ENCODE measurements at places on chromosomes 3 and 15.
A peak's percentile ranks its signal among the peaks of the same experiment; 100 is the strongest.

DNA sequence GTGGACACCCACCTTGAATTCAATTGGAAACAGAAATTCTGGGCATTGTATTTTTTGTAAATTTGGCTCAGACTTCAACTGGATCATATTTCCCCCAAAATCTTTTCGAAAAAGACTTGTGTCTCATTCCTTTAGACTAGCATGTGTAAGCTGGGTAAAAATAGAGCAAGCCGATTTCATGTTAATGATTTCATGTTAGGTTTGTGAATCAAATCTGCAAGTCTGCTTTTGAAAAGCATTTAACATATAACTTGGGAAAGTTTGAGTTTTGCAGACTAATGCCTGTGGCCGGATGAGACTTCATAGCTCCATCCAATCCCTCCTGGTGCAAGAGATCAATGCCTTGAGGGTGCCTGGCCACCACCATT is 64.5 kb downstream of the FLNB start:
- no peak for DNase-seq

DNA sequence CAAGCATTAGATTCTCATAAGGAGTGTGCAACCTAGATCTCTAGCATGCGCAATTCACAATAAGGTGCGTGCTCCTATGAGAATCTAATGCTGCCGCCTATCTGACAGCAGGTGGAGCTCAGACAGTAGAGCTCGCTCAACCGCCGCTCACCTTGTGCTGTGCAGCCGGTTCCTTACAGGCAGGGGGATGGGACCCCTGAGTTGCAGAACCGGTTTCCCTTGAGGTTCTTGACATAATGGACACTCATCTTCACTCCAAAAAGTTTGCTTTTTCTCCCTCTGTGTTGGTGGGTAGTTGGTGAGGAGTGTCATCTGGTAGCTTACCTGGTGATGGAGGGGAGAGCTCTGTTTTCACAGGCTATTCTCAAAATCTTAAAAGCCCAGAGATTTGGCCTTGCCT is 324.0 kb upstream of the TBL1XR1 start:
- DNase-seq: no peak

GRCh38 chr3:160372780-160373179 is 26.2 kb downstream of the IFT80 start:
- no peak for DNase-seq

GRCh38 chr3:152127058-152127457 is 141.7 kb upstream of the MBNL1 start:
- DNase-seq: no peak

DNA sequence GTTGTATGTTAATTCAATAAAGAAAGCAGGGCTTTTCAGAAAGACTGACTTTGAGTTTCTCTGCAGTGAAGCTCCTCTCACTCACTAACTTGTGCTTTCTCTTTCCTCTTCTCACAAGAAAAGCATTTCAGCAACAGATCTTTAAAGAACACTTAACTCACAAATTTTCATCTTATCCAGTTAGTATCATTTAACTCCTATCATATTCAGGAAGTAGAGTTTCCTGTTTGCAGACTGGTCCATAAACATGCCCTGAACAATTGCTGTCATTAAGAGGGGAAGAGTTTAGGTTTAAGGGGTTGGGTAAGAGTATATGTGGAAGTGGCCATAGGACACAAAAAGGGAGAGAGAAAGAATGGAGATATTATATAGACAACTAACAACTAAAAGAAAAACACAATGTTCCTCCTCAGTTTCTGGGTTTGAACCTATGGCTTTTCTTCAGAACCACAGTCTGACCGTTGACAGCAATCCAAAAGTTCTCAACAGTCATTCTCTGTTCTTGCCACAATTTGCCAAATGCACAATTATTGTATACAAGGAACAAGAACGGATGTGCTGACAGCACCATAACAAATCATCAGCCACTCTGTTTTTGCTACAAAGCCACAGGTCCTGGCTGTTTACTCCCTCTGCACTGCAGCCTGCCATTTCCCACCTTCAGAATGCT is 63.9 kb downstream of the CHAC1 start:
- DNase-seq: no peak

DNA sequence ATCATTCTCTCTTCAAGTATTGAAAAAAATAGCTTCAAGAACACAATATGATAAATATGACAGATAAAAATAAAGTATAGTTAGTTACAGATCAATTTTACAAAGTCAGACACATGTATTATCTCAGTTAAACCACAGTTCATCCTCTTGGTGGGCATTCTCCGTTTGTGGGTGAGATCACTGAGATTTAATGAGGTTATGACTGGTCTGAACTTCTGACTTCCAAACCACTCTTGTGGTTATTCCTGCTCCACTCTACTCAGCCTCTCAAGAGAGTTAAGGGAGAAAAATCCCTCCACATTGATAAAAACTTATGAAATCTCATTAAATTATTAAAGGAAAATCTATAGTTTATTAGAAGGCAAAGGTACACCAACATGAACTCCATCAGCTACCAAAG is 229.9 kb upstream of the LRTM1 start:
- DNase-seq: no peak

DNA sequence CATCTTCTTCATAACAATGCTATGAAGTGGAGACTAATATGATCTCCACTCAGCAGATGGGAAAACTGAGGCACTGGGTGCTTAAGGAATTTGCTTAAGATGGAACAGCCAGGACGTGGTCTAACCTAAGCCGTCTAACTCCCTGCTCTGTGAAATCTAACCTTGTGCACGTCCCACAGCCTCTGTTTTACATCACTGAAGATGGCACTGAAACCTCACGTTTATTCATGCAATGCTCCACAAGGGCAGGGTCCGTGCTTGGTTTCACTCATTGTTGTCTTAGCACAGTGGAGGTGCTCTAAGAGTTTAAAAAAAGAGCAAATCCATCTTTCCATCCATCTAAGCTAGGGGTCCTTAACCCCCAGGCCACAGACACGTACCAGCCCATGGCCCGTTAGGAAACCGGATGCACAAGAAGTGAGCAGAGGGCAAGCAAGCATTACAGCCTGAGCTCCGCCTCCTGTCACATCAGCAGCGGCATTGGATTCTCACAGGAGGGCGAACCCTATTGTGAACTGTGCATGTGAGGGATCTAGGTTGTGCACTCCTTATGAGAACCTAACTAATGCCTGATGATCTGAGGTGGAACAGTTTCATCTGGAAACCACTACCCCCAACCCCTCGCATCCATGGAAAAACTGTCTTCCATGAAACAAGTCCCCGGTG is 118.0 kb downstream of the FOXP1 start:
- no peak for DNase-seq

- no peak for DNase-seq
These were observed 46.6 kb upstream of the GOLGA8J start for GRCh38 chr15:30036036-30036703.

- no peak for DNase-seq
These were observed 20.4 kb downstream of the ABI3BP start for GRCh38 chr3:100972867-100973266.

DNA sequence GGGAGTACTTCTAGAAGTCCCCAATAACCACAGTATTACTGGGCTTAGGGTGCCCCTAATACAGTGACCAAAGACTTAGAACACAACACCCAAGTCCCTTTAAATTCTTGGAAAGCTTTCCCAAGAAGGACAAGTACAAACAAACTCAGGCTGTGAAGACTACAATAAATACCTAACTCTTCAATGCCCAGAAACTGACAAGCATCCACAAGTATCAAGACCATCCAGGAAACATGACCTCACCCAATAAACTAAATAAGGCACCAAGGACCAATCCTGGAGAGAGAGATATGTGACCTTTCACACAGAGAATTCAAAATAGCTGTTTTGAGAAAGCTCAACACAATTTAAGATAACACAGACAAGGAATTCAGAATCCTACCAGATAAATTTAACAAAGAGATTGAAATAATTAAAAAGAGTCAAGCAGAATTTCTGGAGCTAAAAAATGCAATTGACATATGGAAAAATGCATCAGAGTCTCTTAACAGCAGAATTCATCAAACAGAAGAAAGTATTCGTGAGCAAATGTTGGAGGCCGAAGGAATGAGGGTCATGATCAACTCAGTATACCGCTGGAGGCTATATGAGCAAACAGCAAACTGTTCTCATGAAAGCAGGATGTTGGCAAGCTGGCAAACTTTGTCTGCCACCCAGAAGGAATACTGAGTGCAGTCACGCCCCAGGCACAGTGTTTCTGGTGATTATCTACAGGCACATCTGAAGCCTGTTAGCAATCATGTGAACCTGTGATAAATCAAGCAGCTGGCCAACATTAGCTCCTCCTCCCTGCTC is 87.0 kb upstream of the NECTIN3 start:
- DNase-seq: no peak

DNA sequence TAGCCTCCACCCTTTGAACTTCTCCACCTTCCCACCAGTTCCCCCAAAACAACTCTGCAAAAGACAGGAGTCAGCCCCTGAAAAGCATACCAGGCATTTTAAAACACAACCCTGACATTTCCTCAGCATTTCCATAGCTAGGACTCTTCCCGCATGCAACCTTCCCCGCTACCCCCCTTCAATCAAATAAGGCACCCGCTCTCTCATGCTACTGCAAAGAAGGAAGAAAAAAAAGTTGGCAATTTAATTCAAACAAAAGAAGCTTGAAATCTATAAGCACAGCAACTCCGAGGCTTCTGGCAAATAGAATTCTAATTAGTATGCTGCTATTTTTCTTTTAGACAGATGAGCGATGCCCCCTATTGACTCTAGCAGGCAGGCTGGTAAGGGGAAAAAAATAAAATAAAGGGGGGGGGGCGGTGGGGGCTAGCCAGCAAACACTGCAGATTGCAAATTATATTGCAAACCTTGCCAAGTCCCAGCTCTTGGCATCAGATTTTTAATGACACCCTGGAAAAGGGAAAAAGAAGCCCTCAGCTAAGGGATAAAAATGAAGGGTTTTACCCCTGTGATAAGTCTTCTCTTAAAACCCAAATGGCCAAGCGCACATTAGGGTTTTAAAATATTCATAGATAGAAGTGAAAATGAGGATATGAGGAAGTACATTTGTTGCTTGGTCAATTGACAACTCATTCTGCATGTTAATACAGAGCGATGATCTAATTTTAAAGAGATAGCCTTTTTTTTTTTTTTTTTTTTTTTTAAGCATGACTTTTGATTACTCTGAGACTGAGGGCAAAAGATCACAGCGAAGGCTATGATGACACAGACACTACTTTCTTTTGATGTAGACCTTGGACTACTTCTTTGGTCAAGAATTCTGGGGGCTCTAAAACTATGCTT is 255.2 kb downstream of the NR2F2 start:
- DNase-seq: no peak

GRCh38 chr15:72998681-72999466 is 53.4 kb upstream of the NEO1 start:
- DNase-seq: no peak

DNA sequence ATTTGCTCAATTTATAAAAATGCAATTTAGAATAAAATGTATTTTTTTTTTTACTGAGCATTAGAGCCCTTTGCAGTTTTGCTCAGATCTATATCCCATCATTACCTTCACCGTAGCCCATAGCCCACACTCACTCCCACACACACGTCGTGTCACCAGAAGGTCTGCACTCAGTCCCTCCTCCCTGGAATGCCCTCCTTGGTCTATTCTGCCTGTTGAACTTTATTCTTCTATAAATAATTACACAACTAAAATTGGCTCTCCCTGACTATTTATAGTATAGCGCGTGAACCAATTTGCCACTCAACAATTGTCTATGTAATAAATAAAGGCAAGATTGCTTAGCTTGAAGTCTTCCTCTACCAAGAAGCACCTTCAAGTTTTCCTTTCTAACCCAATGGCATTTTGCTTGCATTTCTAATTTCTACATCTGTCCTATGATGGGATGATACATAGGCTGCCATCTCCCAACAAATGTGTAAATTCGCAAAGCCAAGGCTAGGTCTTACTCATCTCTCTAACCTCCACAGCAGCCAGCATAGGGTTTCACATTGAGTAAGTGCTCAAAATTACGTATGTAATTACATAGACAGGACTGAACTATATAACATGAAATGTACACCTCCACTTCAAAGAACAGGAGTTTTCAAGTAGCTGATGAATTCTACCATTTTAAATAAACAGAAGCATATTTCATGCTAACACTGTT is 172.0 kb upstream of the HES1 start:
- no peak for DNase-seq

DNA sequence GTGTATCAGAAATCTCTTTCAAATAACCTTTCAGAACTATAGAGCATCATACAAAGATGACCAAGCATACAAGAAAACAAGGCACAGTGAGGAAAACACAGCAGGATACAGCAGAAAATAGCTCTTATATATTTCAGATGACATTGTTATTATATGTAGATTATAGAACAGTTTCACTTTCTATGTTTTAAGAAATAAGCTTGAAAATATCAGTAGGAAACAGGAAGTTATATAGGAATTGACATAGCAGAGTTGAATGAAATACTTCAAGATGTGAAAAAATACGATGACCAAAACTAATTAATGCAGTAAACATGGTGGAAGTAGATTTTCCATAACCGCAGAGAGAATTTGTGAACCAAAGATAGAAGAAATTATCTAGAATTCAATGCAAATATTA is 75.2 kb downstream of the LYSMD4 start:
- no peak for DNase-seq

DNA sequence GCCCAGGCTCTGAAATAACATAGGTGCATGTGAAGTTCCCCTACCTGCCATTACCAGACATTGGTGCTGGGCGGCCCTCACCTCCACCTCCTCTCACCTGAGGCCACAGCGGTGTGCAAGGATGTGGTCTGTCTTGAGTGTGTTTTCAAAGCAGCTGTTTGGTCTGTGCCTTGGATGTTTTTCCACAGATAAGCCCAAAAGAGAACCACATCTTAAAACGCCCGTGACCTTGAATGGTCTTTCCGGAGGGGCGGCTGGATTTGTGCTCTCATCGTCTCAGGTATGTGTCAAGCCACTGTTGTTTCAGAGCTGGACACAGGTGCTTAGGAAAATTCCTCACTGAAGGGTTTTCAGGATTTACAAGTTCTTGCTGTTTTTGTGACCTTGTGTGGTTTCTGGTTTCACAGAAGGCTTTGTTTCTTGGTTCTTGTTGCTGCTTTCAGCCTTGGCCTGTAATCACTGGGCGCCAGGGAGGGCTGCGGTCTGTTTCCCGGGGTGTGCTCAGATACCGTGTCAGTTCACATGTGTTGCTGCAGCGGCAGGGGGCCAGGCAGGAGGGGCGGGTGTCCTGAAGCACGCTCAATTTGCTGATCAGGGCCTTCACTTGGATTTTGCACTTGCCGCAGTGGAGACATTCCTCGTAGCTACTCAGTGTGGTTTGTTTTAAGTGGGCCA is 128.4 kb downstream of the IGF1R start:
- peak; percentile 8 for DNase-seq

- no peak for DNase-seq
These were observed 158.6 kb downstream of the UACA start for GRCh38 chr15:70604666-70605315.

DNA sequence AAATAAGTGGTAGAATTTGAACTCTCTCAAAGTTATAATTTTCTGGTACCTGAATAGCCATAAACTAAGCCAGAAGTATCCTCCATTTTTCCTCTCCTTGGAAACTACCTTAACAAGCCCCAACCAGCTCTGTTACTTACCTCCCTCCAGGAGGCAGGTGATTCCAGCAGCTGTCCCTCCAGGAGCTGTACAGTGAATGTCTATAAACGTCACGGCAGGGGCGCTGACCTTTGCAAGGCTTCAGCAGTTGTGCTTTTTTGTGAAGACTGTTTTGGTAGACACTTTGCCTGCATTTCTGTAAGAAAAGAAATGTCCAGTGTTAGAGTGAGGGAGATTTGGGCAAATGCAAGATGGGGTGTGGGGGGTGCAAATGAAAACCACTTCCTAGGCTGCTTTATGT is 67.2 kb downstream of the LEO1 start:
- no peak for DNase-seq

All from activated gamma-delta T cell treated with anti-CD3 and anti-CD28 coated beads, Interleukin-2, amount 50 U/mL, for 16 hours (primary cell).